ENCODE measurements at places on chromosomes 3 and 15.

DNA sequence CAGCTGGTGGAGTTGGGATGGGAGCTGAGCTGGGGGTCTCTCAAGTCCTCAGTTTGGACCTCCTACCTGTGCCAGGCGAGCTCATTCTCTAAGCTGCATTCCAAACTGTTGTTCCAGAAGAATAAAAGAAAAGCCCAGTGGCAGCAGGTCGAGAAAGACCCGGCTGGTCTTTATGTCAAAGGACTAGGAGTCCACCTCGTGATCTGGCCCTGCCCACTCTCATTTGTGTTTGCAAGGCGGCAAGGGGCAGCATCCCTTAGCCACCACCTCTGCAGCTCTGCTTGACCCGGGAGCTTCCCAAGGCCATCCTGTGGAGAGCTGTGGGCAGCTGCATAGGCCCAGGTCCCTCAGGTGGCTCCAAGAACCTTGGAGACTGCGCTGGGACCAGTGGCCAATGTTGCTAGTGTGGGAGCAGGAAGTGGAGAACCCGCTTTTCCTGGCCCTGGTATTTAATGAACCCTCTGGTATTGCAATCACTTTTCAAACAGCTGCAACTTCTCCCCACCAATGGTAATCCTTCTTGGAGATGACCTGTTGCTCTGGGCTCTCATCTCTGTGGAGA lies 30.9 kb downstream of the KY start:
- DNase-seq = no peak

- DNase-seq = peak; percentile 12
Measured at GRCh38 chr3:16675805-16676204, 70.6 kb upstream of the DAZL start.

GRCh38 chr3:22621205-22621809 lies 581.8 kb upstream of the UBE2E2 start:
- DNase-seq = no peak

DNA sequence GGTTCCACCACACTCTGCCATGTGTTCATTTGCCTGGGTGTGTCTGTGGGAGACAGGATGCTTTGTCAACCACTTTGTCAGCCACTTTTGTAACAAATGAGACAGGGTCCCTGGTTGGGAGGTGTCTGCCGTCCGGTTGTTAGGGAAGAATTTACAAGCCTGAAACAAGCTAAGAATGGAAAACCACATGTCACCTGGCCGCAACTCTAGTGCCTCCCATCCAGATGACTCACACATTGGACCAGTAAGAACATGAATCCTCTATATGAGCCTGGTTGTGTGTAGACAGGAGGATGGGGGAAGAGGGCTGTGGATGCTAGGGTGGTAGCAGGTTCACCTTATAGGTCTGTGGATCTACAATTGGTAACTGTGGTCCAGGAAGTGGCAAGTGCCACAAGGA lies 335.3 kb downstream of the CLSTN2 start:
- DNase-seq = no peak

DNA sequence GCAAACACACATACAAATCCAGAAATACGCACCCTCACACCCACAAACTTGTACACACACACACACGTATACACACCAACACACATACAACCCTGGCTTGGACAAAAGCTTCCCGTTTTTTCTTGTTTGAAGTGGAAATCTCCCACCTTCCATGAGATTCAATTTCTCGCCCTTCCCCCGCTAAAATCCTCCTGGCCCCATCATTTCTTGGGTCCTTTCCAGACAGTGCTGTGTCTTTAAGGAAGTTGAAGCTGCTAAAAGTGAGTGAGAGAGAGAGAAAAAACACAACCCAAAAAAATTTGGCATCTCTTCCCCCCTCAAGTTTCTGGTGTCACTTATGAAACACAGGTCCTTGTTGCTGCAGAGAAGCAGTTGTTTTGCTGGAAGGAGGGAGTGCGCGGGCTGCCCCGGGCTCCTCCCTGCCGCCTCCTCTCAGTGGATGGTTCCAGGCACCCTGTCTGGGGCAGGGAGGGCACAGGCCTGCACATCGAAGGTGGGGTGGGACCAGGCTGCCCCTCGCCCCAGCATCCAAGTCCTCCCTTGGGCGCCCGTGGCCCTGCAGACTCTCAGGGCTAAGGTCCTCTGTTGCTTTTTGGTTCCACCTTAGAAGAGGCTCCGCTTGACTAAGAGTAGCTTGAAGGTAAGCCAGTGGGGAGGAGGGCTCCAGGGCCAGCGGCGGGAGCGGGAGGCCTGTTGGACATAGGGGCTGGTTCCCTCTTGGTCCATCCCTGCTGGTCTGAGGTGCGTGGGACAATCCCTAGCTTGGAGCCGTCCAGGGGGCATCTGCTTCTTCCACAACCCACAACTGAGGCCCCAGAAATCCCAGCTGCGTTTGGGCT lies at the start of gene ISLR:
ISLR (plus strand) TSS at position 331 of the 839 bp plus-strand sequence. CDS start 1,149 bp downstream, outside the sequence.
- DNase-seq = peak; percentile 75

All from astrocyte of the spinal cord (primary cell).